AG04450 (cell line): ENCODE measurements at places on chromosomes 11 and 22.

- no peak for DNase-seq
Measured at GRCh38 chr11:3830730-3831129, 10.0 kb downstream of the RHOG start.

GRCh38 chr11:44979543-44980399 lies 29.1 kb upstream of the TP53I11 start:
- DNase-seq = no peak

DNA sequence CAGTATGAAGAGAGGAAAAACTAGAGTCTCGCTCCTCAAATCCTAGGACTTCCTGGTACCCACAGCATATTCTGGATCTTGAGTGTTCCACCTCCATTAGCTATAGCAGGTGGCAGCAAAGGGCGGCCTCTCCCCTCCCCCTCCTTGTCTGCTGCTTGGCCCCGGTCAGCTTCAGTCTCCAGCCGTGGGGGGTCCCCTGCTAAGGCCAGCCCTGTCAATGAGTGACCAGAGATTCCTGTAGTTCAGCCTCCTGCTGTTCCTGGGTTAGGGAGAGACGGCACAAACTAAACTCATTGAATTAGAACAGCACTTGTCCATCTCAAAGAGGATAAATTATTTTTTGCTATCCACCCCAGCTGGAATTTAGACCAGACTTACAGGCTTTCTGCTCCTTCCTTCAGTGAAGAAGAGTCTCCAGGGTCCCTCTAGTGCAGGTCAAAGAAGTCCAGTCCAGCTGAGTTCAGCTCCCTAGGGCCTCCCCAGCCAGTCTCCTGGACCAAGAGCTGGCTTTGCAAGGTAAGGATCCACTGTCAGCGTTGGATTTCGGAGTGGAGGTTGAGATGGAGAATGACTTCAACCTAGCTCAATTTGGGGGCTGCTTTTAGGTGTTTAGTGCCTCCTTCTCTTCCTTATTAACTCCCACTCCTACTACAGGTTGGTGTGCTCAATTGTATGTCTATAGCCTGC lies 1.1 kb upstream of the PHLDB1 start:
- no peak for DNase-seq

- DNase-seq = no peak
Measured at GRCh38 chr22:40022536-40023240, 27.9 kb downstream of the FAM83F start.

DNA sequence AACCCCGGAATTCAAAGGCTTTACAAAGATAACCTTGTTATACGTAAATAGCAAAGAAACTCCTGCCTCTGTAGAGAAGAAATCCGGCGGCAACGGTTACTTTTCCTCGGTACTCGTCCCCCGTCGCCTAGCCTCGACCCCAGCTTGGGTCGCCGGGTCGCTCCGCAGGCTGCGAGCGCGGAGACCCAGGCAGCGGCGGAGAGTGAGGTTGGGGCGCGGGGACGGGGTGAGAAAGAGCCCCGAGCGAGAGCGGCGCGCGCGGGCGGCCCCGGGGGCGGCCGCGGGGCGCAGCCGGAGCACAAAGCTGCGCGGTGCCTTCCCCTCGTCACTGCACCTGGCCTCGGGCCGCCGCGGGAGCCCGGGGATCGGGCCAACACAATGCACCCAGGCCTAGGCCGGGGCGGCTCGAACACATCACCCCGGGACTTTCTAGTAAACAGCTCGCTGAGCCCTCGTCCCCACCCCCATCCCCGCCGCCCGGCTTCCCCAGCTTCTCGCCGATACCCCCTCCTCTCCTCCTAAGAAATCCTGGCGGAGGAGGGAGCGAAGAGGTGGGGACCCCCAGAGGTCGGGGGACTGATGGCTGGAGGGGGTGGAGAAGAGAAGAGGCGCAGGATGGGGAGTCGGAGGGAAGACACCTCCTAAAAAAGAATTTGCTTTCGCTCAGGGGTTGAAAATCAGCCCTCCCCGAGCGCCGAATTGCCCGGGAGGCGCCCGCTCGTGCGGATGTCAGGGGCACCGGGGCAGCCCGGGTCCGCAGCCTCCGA lies 845 bp downstream of the MPPED2 start:
- DNase-seq = no peak

GRCh38 chr11:31810779-31811647 lies at the start of gene PAX6:
Gene PAX6, minus strand, starts transcription at chr11:31811322. Its CDS starts 4,911 bp downstream, at chr11:31806411.
- no peak for DNase-seq

DNA sequence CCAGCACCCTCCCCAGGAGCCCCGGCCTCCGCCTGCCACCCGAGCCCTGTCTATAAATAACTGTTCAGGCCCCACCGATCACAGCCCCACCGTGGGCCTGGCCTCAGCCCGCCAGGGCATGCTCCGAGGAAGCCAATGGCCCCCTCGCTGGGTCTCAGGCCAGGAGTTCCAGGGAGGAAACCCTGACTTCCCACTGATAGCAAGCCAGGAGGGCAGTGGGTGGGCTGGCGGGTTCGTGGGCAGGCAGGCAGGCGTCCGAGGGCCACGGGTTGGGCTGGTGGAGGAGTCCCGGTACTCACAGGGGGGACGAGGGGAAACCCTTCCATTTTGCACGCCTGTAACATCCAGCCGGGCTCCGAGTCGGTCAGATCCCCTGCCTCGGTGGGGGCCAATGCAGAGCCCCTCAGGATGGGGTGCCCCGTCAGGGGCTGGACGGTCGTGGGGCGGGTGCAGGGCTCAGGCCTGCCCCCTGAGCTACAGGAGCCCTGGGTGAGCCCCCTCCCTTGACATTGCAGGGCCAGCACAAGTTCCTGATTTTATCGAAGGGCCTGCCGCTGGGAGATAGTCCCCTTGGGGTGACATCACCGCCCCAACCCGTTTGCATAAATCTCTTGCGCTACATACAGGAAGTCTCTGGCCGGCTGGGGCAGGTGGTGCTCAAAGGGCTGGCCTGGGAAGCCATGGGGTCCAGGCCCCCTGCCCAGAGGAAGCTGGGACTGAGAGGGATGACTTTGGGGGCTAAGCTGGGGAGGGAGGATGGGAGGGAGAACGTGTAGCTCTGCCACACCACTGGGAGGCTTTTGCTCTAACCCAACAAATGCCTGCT lies at the start of gene SPI1:
Gene SPI1 (minus strand): TSS at position 538 of the 826 bp plus-strand sequence. CDS start 194 bp downstream, at position 344.
- DNase-seq = no peak

GRCh38 chr11:32531528-32531927 lies 52.1 kb upstream of the EIF3M start:
- DNase-seq = no peak
